Gastrocnemius medialis (tissue), 4 donors: ENCODE measurements at places on chromosomes 12 and 14. TPM values are rescaled to one million over a fixed set of nuclear protein-coding genes. Genes with fewer than 3 reads are reported as not detected.
A peak's percentile ranks its signal among the peaks of the same experiment; 100 is the strongest.

- H3K36me3 ChIP-seq: no peaks in the 10 kb centered on the region
- no peak overlapping the region for H3K4me3 ChIP-seq
- DNase-seq: no peak
- peaks cover 14% of the 10 kb centered on the region for H3K4me1 ChIP-seq
Observed at GRCh38 chr14:75273272-75274049, 5.2 kb upstream of the FOS start.

IFNG-AS1 gene
- total RNA-seq: not detected

TEX52 gene
- 0.68 TPM for total RNA-seq

GRCh38 chr14:90061685-90062126 is at the start of gene KCNK13:
Gene KCNK13 (plus strand): TSS chr14:90061994. CDS start chr14:90062206, 212 bp downstream.
- no peaks in the 10 kb centered on the region for H3K36me3 ChIP-seq
- H3K27me3 ChIP-seq: peaks cover 52% of the 10 kb centered on the region
- H3K4me1 ChIP-seq: no peaks in the 10 kb centered on the region
- no peak for DNase-seq

DNA sequence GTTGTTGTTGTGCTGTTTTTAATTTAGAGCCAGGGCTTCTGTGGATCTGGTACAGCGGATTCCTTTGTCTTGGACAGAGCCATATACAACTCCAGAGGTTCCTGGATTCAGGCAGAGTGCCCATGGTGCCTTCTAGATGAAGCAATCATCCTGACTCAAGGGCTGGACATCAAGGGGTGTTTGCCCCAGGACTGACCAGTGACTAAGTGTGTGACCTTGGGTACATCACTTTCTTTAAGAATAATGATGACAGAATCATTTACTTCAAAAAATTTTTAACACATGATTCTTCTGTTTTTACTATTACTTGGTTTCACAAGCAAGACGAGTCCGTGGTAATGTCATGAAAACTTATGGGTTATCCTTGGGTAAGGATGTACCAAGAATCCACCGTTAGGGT is 397.3 kb downstream of the ZFP36L1 start:
- H3K4me1 ChIP-seq: peaks cover 24% of the 10 kb centered on the region
- peak; percentile 45 for DNase-seq
- H3K36me3 ChIP-seq: no peaks in the 10 kb centered on the region

GRCh38 chr12:52232203-52232673 is 805 bp upstream of the KRT7 start:
- peaks cover 18% of the 10 kb centered on the region for H3K27me3 ChIP-seq
- H3K27ac ChIP-seq: no peak overlapping the region
- no peak overlapping the region for H3K4me3 ChIP-seq
- DNase-seq: no peak
- no peaks in the 10 kb centered on the region for H3K36me3 ChIP-seq

RNASE7 gene
- total RNA-seq: not detected

DNA sequence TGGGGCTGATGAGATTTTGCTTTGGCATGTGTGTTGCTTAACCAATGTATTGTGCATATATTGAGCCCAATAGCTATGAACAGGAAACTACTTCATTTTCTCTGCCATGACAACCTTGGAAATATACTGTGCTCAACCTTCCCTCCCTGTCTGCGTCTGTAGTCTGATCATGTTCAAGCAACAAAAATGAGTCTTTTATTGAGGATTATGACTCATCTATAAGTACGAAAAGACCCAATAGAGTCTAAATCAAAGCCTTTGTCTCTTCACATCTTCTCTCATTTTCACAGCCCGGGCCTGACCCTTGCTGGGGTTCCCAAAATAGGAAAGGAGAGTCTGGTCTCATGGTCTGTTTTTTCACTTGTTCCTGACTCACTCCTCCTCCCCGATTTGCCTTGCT is 158.2 kb downstream of the CAND1 start:
- H3K27ac ChIP-seq: no peak overlapping the region
- no peak overlapping the region for H3K4me3 ChIP-seq
- no peak for DNase-seq
- no peaks in the 10 kb centered on the region for H3K36me3 ChIP-seq
- peaks cover 14% of the 10 kb centered on the region for H3K4me1 ChIP-seq

MYH6 gene
- 508 TPM for total RNA-seq

DNA sequence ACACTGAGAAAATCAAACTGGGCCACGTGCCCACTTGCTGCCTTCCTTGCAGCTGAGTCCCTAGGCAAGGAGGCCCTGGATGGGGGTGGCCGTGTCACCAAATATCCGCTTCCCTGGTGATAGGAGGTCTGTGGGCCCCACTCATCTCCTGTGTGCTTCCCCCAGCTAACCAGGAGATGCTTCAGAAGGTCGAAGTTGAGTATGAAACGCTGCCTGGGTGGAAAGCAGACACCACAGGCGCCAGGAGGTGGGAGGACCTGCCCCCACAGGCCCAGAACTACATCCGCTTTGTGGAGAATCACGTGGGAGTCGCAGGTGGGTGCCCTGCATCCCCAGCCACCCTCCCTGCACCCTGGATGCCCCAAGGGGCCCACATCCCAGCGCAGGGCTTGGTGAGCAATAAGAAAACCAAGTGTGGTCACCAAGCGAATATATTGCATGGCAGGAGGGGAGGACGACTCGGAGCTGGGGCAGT is 6.8 kb upstream of the SIVA1 start:
- H3K4me1 ChIP-seq: peaks cover 38% of the 10 kb centered on the region
- no peak overlapping the region for H3K4me3 ChIP-seq
- no peaks in the 10 kb centered on the region for H3K27me3 ChIP-seq
- peak overlapping the region; percentile 94 for H3K27ac ChIP-seq

DNA sequence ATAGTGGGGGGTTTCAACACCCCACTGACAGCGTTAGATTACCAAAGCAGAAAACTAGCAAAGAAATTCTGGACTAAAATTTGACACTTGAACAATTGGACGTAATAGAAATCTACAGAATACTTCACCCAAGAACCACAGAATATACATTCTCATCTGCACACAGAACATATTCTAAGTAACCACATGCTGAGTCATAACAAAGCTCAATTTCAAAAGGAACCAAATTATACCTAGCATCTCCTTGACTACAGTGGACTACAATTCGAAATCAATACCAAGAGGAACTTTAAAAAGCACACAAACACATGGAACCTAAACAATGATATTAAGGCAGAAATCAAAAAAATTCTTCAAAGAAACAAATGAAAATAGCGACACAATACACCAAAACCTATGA is 871.6 kb upstream of the MDGA2 start:
- H3K4me1 ChIP-seq: no peaks in the 10 kb centered on the region
- no peak for DNase-seq
- H3K27ac ChIP-seq: no peak overlapping the region
- no peak overlapping the region for H3K4me3 ChIP-seq

DNA sequence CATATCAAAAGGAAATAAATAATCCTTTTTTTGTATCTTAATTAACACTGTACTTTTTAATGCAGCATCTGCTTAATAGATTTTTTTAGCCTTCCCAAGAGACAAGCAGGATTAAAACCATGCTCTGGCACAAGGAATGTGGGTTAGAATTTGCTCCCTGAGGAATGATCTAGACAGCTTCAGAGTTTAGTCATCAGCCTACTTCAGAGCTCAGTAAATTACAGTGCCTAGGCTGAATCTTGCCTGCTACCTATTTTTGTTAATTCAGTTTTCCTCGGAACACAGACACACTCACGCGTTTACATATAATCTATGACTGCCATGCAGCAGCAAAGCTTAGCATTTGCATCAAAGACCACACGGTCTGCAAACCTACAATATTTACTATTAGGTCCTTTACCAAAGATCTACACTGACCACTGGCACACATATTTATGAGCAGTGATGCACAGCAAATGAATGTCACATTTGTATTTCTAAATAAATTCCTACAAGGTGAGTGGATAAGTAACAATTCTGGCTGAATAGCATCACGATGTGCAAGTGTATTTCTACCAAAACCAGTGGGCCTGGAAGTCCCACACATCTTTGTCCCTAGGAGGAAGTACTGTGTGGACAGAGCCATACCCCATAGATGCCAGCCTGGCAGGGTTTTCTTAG is 309.8 kb upstream of the TMEM132C start:
- H3K4me3 ChIP-seq: no peak overlapping the region
- H3K4me1 ChIP-seq: no peaks in the 10 kb centered on the region
- no peak overlapping the region for H3K27ac ChIP-seq
- H3K36me3 ChIP-seq: no peaks in the 10 kb centered on the region
- H3K27me3 ChIP-seq: no peaks in the 10 kb centered on the region

- H3K36me3 ChIP-seq: no peaks in the 10 kb centered on the region
- H3K27ac ChIP-seq: no peak overlapping the region
- no peaks in the 10 kb centered on the region for H3K4me1 ChIP-seq
- peaks cover 5% of the 10 kb centered on the region for H3K27me3 ChIP-seq
- no peak overlapping the region for H3K4me3 ChIP-seq
- no peak for DNase-seq
Observed at GRCh38 chr12:111085096-111085495, 164.7 kb upstream of the MYL2 start.

SIX6 gene
- total RNA-seq: 0.61 TPM

- H3K27ac ChIP-seq: no peak overlapping the region
- no peaks in the 10 kb centered on the region for H3K36me3 ChIP-seq
- H3K4me1 ChIP-seq: no peaks in the 10 kb centered on the region
- no peaks in the 10 kb centered on the region for H3K27me3 ChIP-seq
Observed at GRCh38 chr12:55036326-55037115, 16.7 kb downstream of the NEUROD4 start.

- no peaks in the 10 kb centered on the region for H3K27me3 ChIP-seq
- H3K4me3 ChIP-seq: no peak overlapping the region
- H3K36me3 ChIP-seq: no peaks in the 10 kb centered on the region
- no peaks in the 10 kb centered on the region for H3K4me1 ChIP-seq
- no peak for DNase-seq
Observed at GRCh38 chr12:82149045-82149444, 209.1 kb downstream of the CCDC59 start.

- no peak for DNase-seq
- H3K4me3 ChIP-seq: no peak overlapping the region
- H3K4me1 ChIP-seq: no peaks in the 10 kb centered on the region
Observed at GRCh38 chr14:30681752-30682355, 59.7 kb downstream of the SCFD1 start.

- H3K36me3 ChIP-seq: no peaks in the 10 kb centered on the region
- no peaks in the 10 kb centered on the region for H3K27me3 ChIP-seq
- H3K4me3 ChIP-seq: no peak overlapping the region
- H3K4me1 ChIP-seq: no peaks in the 10 kb centered on the region
- no peak overlapping the region for H3K27ac ChIP-seq
Observed at GRCh38 chr12:101243074-101243473, 33.0 kb upstream of the SLC5A8 start.

DNA sequence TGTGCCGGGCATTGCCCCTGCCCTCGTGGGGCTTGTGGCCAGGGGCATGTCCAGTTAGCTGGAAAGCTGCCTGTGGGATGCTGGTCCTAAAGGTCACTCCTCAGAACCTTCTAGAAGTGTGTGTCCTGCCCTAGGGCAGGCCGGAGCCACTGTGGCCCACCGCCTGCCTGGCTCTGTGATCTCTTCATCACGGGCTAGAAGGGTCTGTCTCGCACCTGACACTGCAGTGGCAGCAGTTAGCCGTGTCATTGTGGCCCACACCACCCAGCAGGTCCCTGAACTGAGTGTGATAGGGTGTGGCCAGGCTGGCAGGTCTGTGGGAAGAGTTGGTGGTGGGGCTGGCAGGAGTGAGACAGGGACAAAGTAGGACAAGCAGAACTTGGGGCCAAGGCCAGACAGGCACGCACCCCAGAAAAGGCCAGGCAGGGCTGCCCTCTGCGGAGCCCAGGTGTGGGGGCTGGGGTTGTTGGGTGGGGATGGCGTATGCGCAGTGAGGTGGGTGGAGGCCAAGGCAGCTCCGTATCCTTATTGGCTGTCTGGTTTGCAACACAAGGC is 41.2 kb downstream of the ADGRD1 start:
- H3K27ac ChIP-seq: no peak overlapping the region
- H3K27me3 ChIP-seq: no peaks in the 10 kb centered on the region

PRKAG1 gene
- total RNA-seq: 84.1 TPM

GRCh38 chr12:43621262-43621661 is 69.3 kb upstream of the ADAMTS20 start:
- H3K4me1 ChIP-seq: no peaks in the 10 kb centered on the region
- no peaks in the 10 kb centered on the region for H3K36me3 ChIP-seq
- DNase-seq: no peak
- no peak overlapping the region for H3K27ac ChIP-seq

PLA2G1B gene
- total RNA-seq: not detected

DNA sequence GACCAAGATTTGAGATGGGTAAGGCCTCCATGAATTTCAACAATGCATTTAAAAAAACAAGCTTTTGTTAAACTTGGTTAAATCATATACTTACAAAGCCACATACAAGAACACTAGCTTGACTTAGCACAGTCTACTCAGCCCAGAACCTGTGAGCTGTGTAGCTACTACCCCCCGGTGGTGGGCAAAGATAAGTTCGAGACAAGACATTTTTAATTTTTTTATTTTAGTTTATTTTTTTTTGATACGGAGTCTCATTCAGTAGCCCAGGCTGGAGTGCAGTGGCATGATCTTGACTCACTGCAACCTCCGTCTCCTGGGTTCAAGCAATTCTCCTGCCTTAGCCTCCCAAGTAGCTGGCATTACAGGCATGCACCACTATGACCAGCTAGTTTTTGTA is 3.7 kb upstream of the NECAP1 start:
- no peak for DNase-seq
- no peak overlapping the region for H3K27ac ChIP-seq
- H3K4me3 ChIP-seq: no peak overlapping the region
- H3K27me3 ChIP-seq: peaks cover 6% of the 10 kb centered on the region
- H3K36me3 ChIP-seq: no peaks in the 10 kb centered on the region

KIF26A gene
- total RNA-seq: 0.59 TPM

- H3K27ac ChIP-seq: no peak overlapping the region
- no peak for DNase-seq
- H3K36me3 ChIP-seq: no peaks in the 10 kb centered on the region
- no peaks in the 10 kb centered on the region for H3K27me3 ChIP-seq
- peaks cover 15% of the 10 kb centered on the region for H3K4me1 ChIP-seq
Observed at GRCh38 chr14:74465335-74465734, 27.8 kb downstream of the NPC2 start.

SRRM4 gene
- total RNA-seq: not detected

DNA sequence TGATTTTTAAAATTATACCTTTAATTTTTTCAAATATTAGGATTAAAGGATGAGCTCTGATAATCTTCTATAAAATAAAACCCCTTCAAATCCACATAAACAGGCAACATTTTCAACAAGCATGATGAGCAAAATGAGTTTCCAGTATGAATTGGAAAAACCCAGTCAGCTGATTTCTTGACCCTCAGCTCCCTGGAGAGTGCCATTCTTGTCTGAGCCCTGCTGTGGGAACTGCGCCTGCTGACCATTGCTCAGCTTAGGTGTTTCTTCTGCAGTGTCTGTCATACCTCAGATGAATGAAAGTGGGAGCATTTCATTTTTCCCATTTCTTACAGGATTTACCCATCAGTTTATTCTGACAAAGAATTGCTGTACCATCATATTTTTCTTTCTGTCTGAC is 27.6 kb downstream of the MAPKAPK5 start:
- no peak overlapping the region for H3K4me3 ChIP-seq
- no peak for DNase-seq
- H3K27ac ChIP-seq: no peak overlapping the region
- H3K4me1 ChIP-seq: no peaks in the 10 kb centered on the region
- H3K27me3 ChIP-seq: no peaks in the 10 kb centered on the region
- peaks cover 81% of the 10 kb centered on the region for H3K36me3 ChIP-seq

DNA sequence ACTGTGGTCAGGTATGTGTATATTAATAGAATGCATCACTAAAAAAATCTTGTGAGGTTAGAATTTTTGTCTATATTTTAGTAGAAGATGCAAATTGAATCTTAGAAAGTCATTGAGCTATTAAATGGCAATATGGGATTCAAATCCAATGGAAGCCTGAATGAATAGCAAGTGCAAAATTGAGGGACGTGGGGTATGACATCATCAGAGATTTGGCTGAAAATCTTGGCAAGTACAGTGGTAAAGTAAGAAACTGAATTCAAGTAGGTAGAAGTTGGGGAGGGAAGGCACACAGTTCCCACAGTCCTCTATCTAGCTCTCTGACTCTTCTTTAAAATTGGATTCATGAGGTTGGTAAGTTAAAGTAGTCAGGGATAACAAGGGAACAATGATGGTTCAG is 97.4 kb upstream of the SSTR1 start:
- H3K4me1 ChIP-seq: no peaks in the 10 kb centered on the region
- no peaks in the 10 kb centered on the region for H3K27me3 ChIP-seq
- no peak overlapping the region for H3K27ac ChIP-seq
